ENCODE measurements at places on chromosomes 2 and 18. TPM values are rescaled to one million over a fixed set of nuclear protein-coding genes. Genes with fewer than 3 reads are reported as not detected.

DNA sequence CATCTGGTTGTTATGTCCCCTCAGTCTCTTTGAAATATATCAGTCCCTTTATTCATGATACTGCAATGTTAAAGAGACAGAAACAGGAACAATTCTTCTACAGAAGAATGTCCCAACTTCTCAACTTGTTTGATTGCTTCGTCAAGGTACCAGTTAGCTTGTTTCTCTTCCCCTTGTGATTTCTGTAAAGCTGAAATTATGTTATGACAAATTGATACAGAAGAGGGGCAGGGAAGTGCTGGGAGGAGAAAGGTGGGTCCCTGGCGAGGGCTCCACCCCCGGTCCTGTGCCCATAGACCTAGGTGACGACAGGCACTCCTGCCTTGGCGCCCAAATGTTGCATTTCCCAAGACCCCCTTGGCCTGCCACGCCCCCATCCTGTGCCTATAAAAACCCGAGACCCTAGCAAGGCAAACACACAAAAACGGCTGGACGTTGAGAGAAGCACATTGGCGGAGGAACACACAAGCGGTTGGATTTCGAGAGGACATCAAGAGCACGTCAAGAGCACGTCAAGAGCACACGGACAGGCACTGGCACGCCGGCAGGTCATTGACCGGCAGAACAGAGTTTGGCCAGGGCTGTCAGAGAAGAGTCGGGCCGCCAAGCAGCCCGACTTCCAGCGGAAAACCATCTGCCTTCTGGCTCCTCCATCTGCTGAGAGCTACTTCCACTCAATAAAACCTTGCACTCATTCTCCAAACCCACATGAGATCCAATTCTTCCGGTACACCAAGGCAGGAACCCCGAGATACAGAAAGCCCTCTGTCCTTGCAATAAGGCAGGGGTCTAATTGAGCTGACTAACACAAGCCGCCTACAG is 11.5 kb upstream of the RTN4 start:
- H3K27ac ChIP-seq, result no peak overlapping the region
- H3K36me3 ChIP-seq, result no peaks in the 10 kb centered on the region
- no peak overlapping the region for H3K4me3 ChIP-seq
- H3K4me1 ChIP-seq, result no peaks in the 10 kb centered on the region

DNA sequence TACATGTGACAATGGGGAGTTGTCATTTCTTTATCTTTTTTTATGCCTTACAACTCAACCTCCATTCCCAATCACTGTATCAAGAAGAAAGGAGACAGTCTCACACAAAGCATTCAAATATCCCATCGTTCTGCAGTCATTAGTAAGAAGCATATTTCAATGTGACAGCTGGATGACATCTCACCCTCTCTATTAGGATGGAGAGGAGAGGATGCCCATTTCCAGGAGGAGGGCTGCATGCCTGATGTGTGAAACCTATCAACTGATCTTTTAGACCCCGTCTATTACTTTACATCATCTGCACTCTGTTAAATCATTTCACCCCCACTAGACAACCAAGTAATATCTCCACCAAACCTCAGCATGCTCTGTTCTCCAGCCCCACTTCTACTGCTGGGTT is 292.7 kb upstream of the CHAC2 start:
- no peak overlapping the region for H3K27ac ChIP-seq
- H3K36me3 ChIP-seq, result no peaks in the 10 kb centered on the region
- H3K4me1 ChIP-seq, result no peaks in the 10 kb centered on the region
- H3K4me3 ChIP-seq, result no peak overlapping the region
- DNase-seq, result no peak

- no peaks in the 10 kb centered on the region for H3K4me1 ChIP-seq
- H3K36me3 ChIP-seq, result peaks cover 4% of the 10 kb centered on the region
- peaks cover 1% of the 10 kb centered on the region for H3K27me3 ChIP-seq
- no peak overlapping the region for H3K27ac ChIP-seq
Measured at GRCh38 chr2:179311101-179311500, 46.5 kb upstream of the SESTD1 start.

DNA sequence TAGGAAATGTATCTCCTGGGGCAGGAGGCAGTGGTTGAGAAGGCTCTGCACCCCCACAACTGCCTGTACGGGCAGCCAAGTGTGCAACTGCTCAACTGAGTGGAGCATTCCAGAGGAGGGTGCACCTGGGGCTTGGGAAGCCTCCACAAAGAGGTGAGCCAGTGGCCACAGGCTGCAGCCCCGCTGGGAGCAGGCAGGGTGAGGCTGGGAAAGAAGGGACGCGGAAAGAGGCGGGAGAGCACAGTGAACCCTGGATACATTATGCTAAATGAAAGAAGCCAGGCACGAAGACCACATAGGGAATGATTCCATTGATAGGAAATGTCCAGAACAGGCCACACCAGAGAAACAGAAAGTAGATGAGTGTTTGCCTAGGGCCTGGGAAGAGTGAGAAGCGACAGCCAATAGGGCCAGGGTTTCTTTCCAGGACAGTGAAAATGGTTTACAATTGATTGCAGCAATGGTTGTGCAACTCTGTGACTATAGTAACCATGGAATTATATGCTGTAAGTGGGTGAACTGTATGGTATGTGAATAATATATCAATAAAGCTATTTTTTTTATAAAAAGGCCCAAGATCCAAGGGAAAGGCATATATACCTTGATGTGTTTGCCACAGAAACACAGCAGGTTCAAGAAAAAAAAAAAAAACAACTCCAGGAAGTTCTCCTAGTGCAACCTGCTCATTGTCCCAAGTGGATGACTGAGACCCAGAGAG is 82.4 kb downstream of the DDX1 start:
- H3K4me3 ChIP-seq, result no peak overlapping the region
- DNase-seq, result no peak
- H3K36me3 ChIP-seq, result no peaks in the 10 kb centered on the region
- H3K27ac ChIP-seq, result no peak overlapping the region

Gene CIB4
- not detected for total RNA-seq

Gene GREB1L
- 105 TPM for total RNA-seq
